ENCODE measurements at places on chromosomes 13 and 19. TPM values are rescaled to one million over a fixed set of nuclear protein-coding genes. Genes with fewer than 3 reads are reported as not detected.

The RNF225 gene
- not detected for polyA plus RNA-seq

The NDUFA7 gene
- polyA plus RNA-seq, result 115 TPM

The CCDC70 gene
- not detected for polyA plus RNA-seq

The MADCAM1 gene
- polyA plus RNA-seq, result 0.46 TPM

The IFNL1 gene
- not detected for polyA plus RNA-seq

The ELSPBP1 gene
- polyA plus RNA-seq, result not detected

The ZNF681 gene
- 1.2 TPM for polyA plus RNA-seq

The TNNI3 gene
- 45.5 TPM for polyA plus RNA-seq

The GIPC3 gene
- polyA plus RNA-seq, result not detected

The UNC13A gene
- polyA plus RNA-seq, result 0.23 TPM

The PSG2 gene
- not detected for polyA plus RNA-seq

The HS6ST3 gene
- not detected for polyA plus RNA-seq

The SPACA4 gene
- polyA plus RNA-seq, result 0.34 TPM

The EIF3K gene
- 574 TPM for polyA plus RNA-seq

The PSG11 gene
- polyA plus RNA-seq, result not detected

The SLC25A41 gene
- polyA plus RNA-seq, result 1.1 TPM

The GNG7 gene
- 1.8 TPM for polyA plus RNA-seq

The C1QTNF9 gene
- polyA plus RNA-seq, result not detected

The EFNB2 gene
- 13.4 TPM for polyA plus RNA-seq

The ZNF304 gene
- polyA plus RNA-seq, result 3.1 TPM

The SAFB gene
- polyA plus RNA-seq, result 25.7 TPM

The GAPDHS gene
- polyA plus RNA-seq, result not detected

The FBXO27 gene
- polyA plus RNA-seq, result 1.2 TPM

The SYCN gene
- not detected for polyA plus RNA-seq

The GTF2F1 gene
- polyA plus RNA-seq, result 54.7 TPM
